Stimulated activated CD8-positive, alpha-beta memory T cell treated with anti-CD3 and anti-CD28 coated beads, Interleukin-15, amount 100 ng/mL, for 48 hours (primary cell): ENCODE measurements at places on chromosomes 12 and 14.

- no peak for DNase-seq
Observed at GRCh38 chr14:100334904-100335303, 11.8 kb downstream of the SLC25A47 start.

GRCh38 chr14:29735459-29735858, 192.2 kb downstream of the PRKD1 start:
- no peak for DNase-seq

GRCh38 chr14:57863471-57863870, 2.4 kb downstream of the SLC35F4 start:
- no peak for DNase-seq

DNA sequence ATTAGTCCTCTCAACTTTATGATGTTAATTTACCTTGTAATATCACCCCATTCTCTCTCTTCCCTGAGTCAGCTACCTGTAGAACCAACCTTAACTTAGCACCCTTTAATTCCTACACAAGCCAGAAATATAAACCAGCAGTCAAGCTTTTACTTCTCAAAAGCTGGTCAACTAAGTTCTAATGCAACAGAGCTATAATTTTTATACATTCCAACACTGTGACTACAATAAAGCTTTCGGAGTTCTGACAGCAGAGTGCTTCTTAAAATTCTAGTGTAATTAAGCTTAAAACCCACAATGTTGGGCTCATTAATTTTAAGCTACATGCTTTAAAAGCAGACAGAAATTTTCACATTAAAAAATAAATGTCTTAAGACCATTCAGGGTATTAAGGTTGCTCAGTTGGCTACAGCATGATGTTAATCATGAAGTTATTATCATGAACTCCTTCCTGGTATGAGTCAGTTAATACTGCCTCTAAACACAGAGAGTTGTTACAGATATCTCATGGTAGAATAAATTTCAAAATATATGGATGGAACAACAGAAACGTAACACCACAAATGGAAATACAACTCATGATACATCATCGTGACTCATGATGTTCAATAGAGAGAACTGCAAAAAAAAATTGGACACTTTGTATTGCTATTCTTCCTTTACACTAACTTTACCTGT, 126.7 kb downstream of the EPS8 start:
- DNase-seq = no peak

GRCh38 chr14:53368711-53369201, 215.6 kb upstream of the DDHD1 start:
- DNase-seq = no peak

- DNase-seq = no peak
Observed at GRCh38 chr12:6112004-6112403, 12.5 kb downstream of the VWF start.

DNA sequence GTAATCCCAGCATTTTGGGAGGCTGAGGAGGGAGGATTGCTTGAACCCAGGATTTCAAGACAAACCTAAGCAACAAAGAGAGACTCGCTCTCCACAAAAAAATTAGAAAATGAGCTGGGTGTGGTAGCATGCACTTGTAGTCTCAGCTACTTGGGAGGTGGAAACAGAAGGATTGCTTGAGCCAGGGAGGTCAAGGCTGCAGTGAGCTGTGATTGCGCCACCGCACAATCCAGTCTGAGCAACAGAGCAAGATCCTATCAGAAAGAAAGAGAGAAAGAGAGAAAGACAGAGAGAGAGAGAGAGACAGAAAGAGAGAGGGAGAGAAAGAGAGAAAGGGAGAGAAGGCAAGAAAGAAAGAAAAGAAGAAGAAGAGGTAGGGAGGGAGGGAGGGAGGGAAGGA, 37.0 kb downstream of the TDG start:
- DNase-seq = no peak

DNA sequence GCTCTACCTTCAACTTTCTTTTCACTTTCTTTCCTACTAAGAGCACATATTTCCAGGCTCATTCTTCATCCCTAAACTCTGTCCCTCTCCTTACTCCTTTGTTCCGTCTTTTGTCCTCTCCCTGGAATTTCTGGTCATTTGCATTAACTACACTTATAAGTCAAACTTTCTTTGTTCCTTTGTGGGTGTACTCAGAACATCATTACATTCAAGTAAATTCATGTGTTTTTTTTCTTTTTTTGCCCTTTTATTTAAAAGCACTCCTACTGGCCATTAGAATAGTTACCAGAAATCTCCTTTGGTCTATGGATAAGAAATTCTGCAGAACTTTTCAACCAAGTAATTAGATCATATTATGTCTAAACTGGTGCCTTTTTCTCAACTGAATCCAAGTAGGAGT, 802.6 kb downstream of the DIO2 start:
- no peak for DNase-seq

GRCh38 chr12:93006471-93007208, 77.5 kb upstream of the EEA1 start:
- DNase-seq = no peak

DNA sequence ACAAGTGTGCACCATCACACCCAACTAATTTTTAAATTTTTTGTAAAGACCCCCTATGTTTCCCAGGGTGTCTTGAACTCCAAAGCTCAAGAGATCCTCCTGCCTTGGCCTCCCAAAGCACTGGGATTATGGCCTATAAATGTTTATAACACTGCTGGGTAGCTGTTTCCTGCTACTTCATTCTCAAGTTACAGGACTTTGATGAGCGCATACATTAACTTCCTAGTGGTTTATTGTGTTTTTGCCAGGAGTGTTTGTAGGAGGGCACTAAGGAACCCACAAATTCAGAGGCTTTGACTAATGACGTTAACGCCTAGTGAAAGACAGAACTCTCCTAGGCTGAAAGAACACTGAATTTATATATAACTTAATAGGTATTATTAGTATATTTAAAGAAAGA, 15.2 kb upstream of the NAA30 start:
- DNase-seq = no peak

DNA sequence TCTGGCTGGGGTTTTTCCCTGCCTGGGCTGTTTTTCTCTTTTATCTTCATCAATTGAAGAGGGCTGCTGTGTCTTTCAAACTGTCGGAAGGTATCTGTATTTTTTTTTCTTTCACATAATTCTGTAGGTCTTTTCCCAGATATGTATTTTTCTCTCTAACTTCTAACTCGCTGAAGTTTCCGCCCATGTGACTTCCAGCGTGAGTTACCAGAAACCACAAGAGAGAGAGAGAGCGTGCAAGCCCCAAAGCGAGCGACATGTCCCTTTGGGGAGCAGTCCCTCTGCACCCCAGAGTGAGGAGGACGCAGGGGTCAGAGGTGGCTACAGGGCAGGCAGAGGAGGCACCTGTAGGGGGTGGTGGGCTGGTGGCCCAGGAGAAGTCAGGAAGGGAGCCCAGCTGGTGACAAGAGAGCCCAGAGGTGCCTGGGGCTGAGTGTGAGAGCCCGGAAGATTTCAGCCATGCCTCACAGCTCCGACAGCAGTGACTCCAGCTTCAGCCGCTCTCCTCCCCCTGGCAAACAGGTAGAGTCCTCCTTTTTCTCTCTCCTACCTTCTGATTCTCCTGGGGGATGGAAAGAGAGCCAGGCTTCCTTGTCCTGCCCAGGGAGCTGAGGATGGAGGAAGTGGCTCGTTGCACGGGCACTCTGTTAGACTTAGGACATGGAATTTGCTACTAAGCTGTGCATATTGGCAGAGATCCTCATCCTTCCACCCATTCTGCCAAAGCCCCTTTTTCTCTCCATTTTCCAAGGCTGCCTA, at the start of gene BATF:
Gene BATF, plus strand, starts transcription at position 246 of the 759 bp plus-strand sequence. Its CDS starts 214 bp downstream, at position 460.
- peak; percentile 56 for DNase-seq

DNA sequence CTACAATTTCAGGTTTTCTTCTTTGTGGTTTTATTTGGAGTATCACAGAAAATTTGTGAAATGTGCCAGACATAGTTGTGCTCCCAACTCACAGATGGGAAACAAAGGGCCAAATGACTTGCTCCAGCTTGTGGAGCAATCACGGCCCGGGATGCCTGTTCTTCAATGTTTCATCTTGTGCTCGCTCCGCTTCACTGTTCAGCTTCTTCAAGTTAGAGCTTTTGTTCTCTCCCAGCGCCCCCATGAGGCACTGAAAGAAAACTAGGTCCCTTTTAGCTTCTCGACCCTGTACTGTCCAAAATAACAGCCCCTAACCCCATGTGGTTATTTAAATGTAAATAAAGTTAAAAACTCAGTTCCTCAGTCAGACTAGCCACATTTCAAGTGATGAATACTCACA, 187.9 kb upstream of the STXBP6 start:
- no peak for DNase-seq
